Spleen (tissue), 13 donors: ENCODE measurements at places on chromosomes 16 and 17. TPM values are rescaled to one million over a fixed set of nuclear protein-coding genes. Genes with fewer than 3 reads are reported as not detected.

GRCh38 chr17:39736319-39737165, 1.2 kb upstream of the GRB7 start:
- no peak for DNase-seq
- no peaks in the 10 kb centered on the region for H3K36me3 ChIP-seq
- H3K27ac ChIP-seq: no peak overlapping the region
- H3K27me3 ChIP-seq: peaks cover 33% of the 10 kb centered on the region

GRCh38 chr17:82018152-82018988, 4.3 kb downstream of the CENPX start:
- H3K27ac ChIP-seq: no peak overlapping the region
- H3K27me3 ChIP-seq: no peaks in the 10 kb centered on the region
- no peak for DNase-seq
- peaks cover 11% of the 10 kb centered on the region for H3K36me3 ChIP-seq
- peaks cover 15% of the 10 kb centered on the region for H3K4me1 ChIP-seq

DNA sequence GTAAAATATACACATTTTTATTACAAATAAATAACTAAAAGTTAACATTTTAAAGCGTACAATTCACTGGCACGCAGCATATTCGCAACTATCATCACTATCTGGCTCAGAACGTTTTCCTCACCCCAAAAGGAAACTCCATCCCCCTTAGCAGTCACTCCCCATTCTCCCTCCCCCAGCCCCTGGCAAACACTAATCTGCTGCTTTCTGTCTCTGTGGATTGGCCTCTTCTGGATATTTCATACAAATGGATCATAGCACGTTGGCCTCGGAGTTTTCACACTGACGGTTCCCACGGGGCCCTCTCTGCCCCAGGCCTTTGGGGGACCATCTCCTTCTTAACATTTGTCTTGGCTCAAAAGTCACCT, 64.6 kb downstream of the RTN4RL1 start:
- H3K36me3 ChIP-seq: no peaks in the 10 kb centered on the region
- no peaks in the 10 kb centered on the region for H3K4me1 ChIP-seq
- H3K27me3 ChIP-seq: no peaks in the 10 kb centered on the region
- H3K27ac ChIP-seq: no peak overlapping the region
- no peak for DNase-seq
- H3K4me3 ChIP-seq: no peak overlapping the region

- peaks cover 54% of the 10 kb centered on the region for H3K36me3 ChIP-seq
- peaks cover 40% of the 10 kb centered on the region for H3K4me1 ChIP-seq
- H3K27me3 ChIP-seq: no peaks in the 10 kb centered on the region
- H3K27ac ChIP-seq: no peak overlapping the region
- no peak for DNase-seq
Measured at GRCh38 chr17:75049706-75050105, 2.7 kb downstream of the KCTD2 start.

KRTAP4-9 gene
- total RNA-seq: not detected

BAHCC1 gene
- 17.4 TPM for total RNA-seq

EVPLL gene
- total RNA-seq: not detected

GRCh38 chr17:39617446-39618245, 9.1 kb upstream of the PPP1R1B start:
- H3K27me3 ChIP-seq: peaks cover 9% of the 10 kb centered on the region
- no peaks in the 10 kb centered on the region for H3K36me3 ChIP-seq
- H3K4me3 ChIP-seq: peak overlapping the region; percentile 83
- peak; percentile 88 for DNase-seq
- peak overlapping the region; percentile 57 for H3K27ac ChIP-seq

- H3K27ac ChIP-seq: no peak overlapping the region
- H3K4me3 ChIP-seq: no peak overlapping the region
- DNase-seq: no peak
Measured at GRCh38 chr16:10754941-10755340, 11.3 kb downstream of the NUBP1 start.

DNA sequence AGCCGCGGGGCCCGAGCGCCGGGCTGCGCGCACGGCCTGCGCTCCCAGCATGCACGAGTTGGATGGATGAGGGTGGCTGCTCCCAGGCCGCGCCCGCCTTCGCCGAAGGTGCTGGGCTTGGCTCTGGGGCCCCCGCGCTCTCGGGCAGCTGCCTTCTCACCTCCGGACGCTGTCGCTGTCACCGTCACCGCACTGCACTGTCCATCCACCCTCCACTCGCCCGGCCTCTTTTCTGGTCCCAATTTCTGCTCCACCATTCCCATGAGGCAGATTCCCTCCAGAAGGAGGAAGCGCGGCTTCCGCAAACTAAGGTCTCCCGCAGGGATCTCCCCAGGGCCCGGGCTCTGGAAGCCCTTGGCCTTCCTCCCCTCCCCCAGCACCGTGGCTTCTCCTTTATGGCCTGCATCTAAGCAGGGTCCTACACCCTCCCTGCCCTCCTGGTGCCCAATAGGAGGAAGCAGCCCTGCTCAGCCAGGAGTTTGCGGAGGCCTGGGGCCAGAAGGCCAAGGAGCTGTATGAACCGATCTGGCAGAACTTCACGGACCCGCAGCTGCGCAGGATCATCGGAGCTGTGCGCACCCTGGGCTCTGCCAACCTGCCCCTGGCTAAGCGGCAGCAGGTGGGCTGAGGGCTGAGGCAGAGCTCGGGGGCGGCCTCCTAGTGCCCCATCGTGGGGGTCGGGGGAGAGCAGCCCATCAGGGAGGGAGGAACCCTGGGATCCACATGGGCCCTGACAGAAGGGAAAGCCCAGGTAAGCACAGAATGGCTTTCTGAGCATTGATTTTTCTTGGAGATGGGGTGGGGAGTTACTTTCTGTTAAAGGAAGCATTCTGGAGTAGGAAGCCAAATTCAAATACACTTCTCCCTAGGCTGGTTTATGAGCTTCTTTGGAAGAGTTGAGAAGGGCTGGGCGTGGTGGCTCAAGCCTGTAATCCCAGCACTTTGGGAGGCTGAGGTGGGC, 899 bp downstream of the ACE start:
- peaks cover 64% of the 10 kb centered on the region for H3K27me3 ChIP-seq
- no peaks in the 10 kb centered on the region for H3K36me3 ChIP-seq
- peak overlapping the region; percentile 48 for H3K4me3 ChIP-seq
- no peak for DNase-seq
- H3K27ac ChIP-seq: peak overlapping the region; percentile 17
- H3K4me1 ChIP-seq: peaks cover 11% of the 10 kb centered on the region

- no peak for DNase-seq
- H3K4me1 ChIP-seq: no peaks in the 10 kb centered on the region
Measured at GRCh38 chr16:63287401-63287800, 1251.2 kb upstream of the CDH8 start.
